ENCODE measurements at places on chromosomes 16 and 17.

DNA sequence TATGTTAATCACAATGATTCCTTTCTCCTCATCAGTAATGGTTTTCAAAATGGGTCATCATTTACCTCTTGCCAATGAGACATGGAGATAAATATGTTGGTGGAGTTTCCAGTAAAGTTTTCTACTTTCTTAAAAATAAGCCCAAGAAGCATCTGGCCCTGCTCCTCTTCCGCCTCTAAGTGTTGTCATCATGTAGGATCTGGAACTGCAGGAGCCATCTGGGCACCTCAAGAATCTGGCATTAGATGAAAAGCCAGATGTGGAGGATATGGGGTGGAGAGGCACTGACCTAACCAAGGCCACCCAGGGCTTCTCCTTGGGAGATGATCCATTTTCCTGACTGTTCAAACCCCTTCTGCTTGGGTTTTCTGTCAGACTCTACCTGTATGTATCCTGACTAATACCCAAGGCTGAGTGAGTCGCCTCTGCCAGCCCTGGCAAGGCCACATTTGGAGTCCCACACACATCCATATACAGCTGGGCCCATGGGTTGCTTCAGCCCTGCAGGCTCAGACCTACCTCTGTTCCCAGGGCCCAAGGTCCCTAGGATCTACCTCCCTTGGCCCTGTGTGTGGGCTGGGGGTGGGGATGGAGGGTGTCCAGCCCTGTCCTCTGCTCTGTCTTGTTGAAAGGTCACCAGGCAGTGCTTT lies 24.6 kb downstream of the CCDC182 start:
- H3K27ac ChIP-seq: no peak overlapping the region
- H3K4me3 ChIP-seq: no peak overlapping the region
- no peaks in the 10 kb centered on the region for H3K36me3 ChIP-seq
- peaks cover 77% of the 10 kb centered on the region for H3K27me3 ChIP-seq

DNA sequence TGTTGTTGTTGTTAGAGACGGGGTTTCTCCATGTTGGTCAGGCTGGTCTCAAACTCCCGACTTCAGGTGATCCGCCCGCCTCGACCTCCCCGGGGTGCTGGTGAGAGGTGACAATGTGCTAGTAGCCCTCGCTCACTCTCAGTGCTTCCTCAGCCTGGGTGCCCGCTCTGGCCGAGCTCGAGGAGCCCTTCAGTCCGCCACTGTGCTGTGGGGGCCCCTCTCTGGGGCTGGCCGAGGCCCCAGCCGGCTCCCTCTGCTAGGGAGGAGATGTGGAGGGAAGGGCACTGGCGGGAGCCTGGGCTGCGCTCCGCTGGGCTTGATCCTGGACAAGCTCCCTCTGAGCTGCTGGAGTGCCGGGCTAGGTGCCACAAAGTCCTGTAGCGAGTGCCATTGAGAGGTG lies 21.7 kb upstream of the RBL2 start:
- no peak overlapping the region for H3K27ac ChIP-seq
- H3K4me1 ChIP-seq: no peaks in the 10 kb centered on the region
- peaks cover 3% of the 10 kb centered on the region for H3K27me3 ChIP-seq
- DNase-seq: no peak

GRCh38 chr16:54648575-54648974 lies 282.1 kb upstream of the IRX5 start:
- peaks cover 4% of the 10 kb centered on the region for H3K27me3 ChIP-seq
- no peaks in the 10 kb centered on the region for H3K36me3 ChIP-seq
- H3K4me3 ChIP-seq: no peak overlapping the region
- no peak overlapping the region for H3K27ac ChIP-seq
- no peak for DNase-seq

DNA sequence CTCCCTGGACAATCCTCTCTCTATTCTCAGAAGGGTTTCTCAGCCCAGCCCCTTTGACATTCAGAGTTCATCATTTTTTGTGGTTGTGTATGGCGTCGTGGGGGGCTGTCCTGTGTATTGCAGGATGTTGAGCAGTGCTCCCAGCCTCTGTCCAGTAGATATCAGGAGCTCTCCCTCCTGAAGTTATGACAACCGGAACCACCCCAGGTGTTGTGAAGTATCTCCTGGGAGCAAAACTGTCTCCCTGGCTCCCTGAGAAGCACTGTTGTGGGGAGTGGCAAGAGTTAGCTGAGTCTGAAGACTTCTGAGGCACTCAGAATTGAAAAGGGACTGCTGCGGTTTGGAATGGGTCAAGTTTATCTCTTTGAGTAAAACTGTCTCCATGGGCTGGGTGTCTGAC lies 55.9 kb upstream of the MGAT5B start:
- peaks cover 15% of the 10 kb centered on the region for H3K27me3 ChIP-seq
- H3K4me1 ChIP-seq: no peaks in the 10 kb centered on the region
- H3K27ac ChIP-seq: no peak overlapping the region
- DNase-seq: no peak
- H3K36me3 ChIP-seq: no peaks in the 10 kb centered on the region

- DNase-seq: peak; percentile 37
- H3K27ac ChIP-seq: no peak overlapping the region
- H3K36me3 ChIP-seq: 0 out of 3 replicates have a peak, but pooled peaks cover 5% of the 10 kb centered on the region
- H3K4me3 ChIP-seq: no peak overlapping the region
- H3K4me1 ChIP-seq: no peaks in the 10 kb centered on the region
Observed at GRCh38 chr17:20944014-20944865, 98.6 kb downstream of the USP22 start.

GRCh38 chr17:1385861-1386260 lies 14.2 kb downstream of the YWHAE start:
- no peak for DNase-seq
- H3K4me1 ChIP-seq: peaks cover 56% of the 10 kb centered on the region
- no peaks in the 10 kb centered on the region for H3K36me3 ChIP-seq
- H3K27ac ChIP-seq: no peak overlapping the region
- H3K4me3 ChIP-seq: no peak overlapping the region

- no peak overlapping the region for H3K4me3 ChIP-seq
- H3K27me3 ChIP-seq: no peaks in the 10 kb centered on the region
Observed at GRCh38 chr17:12730931-12731521, 58.3 kb upstream of the ARHGAP44 start.

GRCh38 chr16:2751577-2752034 lies 832 bp upstream of the SRRM2 start:
- peak; percentile 83 for DNase-seq
- H3K4me1 ChIP-seq: peaks cover 37% of the 10 kb centered on the region
- H3K27ac ChIP-seq: peak overlapping the region; percentile 100
- H3K4me3 ChIP-seq: peak overlapping the region; percentile 83

GRCh38 chr16:50821586-50821985 lies 79.7 kb downstream of the CYLD start:
- H3K36me3 ChIP-seq: no peaks in the 10 kb centered on the region
- H3K4me1 ChIP-seq: no peaks in the 10 kb centered on the region
- no peak overlapping the region for H3K27ac ChIP-seq
- 0 out of 2 replicates have a peak, but pooled peaks cover 3% of the 10 kb centered on the region for H3K27me3 ChIP-seq
- H3K4me3 ChIP-seq: no peak overlapping the region

DNA sequence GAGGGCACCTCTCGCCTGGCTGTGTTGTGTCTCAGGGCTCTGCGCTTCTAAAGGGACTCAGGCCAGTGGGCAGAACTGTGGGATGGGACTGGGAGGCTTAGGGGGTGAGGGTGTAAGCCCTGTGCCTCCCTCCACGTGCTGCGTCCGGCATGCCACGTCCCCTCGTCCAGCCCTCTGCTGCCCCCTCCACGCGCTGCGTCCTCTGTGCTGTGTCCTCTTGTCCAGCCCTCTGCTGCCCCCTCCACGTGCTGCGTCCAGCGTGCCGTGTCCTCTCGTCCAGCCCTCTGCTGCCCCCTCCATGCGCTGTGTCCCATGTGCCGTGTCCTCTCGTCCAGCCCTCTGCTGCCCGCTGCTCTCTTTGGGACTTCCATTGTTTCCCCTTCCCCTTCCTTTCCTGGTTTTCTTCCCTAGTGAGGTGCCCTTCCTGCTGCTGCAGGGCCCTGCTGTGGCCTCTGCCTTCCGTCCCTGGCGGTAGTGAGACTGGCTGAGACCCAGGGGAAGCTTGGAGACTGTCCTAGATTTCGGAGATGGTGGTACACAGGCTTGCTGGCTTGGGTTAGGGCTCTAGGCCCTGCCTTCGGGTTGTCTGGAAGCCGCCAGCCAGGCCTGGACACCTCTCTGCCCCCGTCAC lies 6.4 kb upstream of the ZNF750 start:
- no peak for DNase-seq
- peaks cover 2% of the 10 kb centered on the region for H3K36me3 ChIP-seq
- peaks cover 14% of the 10 kb centered on the region for H3K4me1 ChIP-seq
- H3K27me3 ChIP-seq: no peaks in the 10 kb centered on the region

DNA sequence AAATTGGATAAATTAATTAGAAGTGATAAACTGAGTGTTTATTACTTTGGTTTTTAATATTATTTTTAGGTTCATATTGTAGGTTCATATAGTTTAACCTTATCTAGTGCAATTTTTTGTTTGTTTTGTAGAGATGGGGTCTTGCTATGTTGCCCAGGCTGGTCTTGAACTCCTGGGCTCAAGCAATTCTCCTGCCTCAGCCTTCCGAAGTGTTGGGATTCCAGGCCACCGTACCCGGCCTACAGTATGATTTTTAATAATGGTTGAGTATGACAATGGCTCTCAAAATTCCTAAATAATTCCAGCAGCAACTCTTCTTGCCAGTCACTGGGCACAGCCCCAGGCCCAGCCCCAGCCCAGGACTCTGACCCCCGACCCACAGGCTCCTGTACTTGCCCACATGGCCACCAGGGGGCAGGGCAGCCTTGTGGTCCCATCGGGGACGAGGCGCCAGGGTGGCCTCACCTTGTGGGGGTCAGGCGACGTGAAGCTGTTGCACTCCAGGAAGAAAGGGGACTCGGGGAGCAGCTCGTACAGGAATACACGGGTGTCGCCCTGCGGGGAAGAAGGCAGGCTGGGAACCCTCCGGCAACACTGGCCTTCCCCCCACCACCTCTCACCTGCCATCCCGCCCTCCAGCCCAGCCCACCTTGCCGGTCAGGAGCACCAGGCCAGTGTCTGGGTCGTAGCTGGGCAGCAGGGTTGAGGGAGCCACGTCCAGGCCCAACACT lies 7.9 kb upstream of the PAM16 start:
- peaks cover 17% of the 10 kb centered on the region for H3K4me1 ChIP-seq
- H3K36me3 ChIP-seq: no peaks in the 10 kb centered on the region
- no peaks in the 10 kb centered on the region for H3K27me3 ChIP-seq
- H3K27ac ChIP-seq: no peak overlapping the region
- DNase-seq: peak; percentile 53
- H3K4me3 ChIP-seq: no peak overlapping the region

DNA sequence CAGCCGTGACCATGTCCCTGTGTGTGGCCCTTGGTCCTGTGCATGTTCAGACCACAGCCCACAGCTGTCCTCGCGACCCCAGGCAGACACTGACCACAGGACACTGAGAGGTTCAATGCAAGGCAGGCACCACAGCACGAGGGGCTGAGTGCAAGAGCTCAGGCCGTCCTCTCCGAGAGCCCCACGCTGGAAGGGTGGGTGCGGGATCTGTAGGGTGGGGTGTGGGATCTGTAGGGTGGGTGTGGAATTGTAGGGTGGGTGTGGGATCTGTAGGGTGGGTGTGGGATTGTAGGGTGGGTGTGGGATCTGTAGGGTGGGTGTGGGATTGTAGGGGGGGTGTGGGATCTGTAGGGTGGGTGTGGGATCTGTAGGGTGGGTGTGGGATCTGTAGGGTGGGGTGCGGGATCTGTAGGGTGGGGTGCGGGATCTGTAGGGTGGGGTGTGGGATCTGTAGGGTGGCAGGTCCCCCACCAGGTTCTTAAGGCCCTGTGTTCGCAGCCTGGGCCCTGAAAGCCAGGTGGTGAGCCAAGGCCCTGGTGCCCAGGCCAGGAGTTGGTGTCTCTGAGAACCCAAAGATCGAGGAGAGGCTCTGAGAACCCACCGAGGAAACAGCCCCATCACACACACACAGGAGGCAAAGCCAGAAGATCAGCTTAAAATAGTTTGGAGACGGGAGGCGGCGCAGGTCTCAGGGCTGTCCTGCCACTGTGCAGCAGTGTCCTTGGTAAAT lies 48.2 kb downstream of the METRNL start:
- no peak overlapping the region for H3K4me3 ChIP-seq
- H3K27ac ChIP-seq: no peak overlapping the region
- H3K4me1 ChIP-seq: peaks cover 22% of the 10 kb centered on the region
- H3K27me3 ChIP-seq: peaks cover 14% of the 10 kb centered on the region

DNA sequence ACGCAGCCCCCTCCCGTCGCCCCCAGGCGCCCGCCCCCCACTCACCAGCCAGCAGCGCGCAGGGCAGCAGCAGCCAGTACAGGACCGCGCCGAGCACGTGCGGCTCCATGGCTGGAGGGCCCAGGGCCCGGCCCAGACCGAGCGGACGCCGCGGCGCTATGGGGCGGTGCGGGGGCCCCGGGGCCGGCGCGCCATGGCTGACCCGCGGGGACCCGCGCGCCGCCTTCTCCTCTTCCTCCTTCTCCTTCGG lies 239 bp downstream of the PIEZO1 start:
- H3K27ac ChIP-seq: peak overlapping the region; percentile 70
- peaks cover 76% of the 10 kb centered on the region for H3K4me1 ChIP-seq
- H3K27me3 ChIP-seq: no peaks in the 10 kb centered on the region
- H3K36me3 ChIP-seq: no peaks in the 10 kb centered on the region
- no peak for DNase-seq
- H3K4me3 ChIP-seq: peak overlapping the region; percentile 87

- H3K36me3 ChIP-seq: peaks cover 30% of the 10 kb centered on the region
- no peak for DNase-seq
- H3K27me3 ChIP-seq: no peaks in the 10 kb centered on the region
- peaks cover 35% of the 10 kb centered on the region for H3K4me1 ChIP-seq
- H3K4me3 ChIP-seq: peak overlapping the region; percentile 94
- H3K27ac ChIP-seq: peak overlapping the region; percentile 41
Observed at GRCh38 chr16:31107465-31107867, 720 bp upstream of the BCKDK start.

DNA sequence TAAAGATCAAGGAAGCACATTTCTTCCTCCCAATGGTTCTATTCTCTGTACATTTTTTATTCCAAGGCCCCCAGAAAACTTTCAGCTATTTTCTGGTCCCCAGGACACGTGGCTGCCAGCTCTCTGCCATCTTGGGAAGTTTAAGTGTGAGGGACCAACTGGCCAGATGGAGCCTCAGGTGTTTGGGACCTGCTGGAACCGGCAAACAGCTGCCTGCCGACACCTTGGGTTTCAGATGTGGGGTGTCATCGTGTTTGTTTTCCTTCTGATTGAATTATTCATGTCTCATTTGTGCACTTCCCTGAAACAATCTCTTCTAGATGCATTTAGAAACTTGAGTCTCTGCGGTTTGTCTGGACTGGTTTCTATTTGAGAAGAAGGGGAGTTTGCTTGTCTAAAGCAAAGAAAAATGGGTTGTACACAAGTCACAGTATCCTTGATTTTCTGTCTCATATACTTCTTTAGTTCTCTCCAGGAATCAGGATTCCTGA lies 386.5 kb downstream of the SLC39A11 start:
- DNase-seq: no peak
- H3K27ac ChIP-seq: no peak overlapping the region
- no peaks in the 10 kb centered on the region for H3K27me3 ChIP-seq
- H3K36me3 ChIP-seq: no peaks in the 10 kb centered on the region

DNA sequence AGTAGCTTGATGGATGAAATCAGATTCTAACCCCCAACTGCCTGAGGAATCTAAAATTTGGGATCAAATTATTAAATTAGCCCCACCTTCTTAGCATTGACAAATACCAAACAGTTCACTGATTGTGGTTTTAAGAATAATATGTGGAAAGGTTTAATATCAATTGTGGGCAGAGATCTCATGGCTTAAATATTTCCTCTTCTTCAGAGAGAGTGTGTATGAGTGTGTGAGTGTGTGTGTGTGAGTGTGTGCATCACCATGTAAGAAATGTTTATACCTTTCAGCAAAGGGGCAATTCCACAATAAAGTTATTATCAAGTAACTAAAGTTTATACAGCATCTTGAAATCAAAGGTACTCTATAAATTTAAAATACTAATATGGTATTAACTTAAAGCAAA lies 3.2 kb downstream of the SMURF2 start:
- no peak overlapping the region for H3K4me3 ChIP-seq
- H3K27me3 ChIP-seq: no peaks in the 10 kb centered on the region
- DNase-seq: no peak
- H3K27ac ChIP-seq: no peak overlapping the region

- H3K27ac ChIP-seq: no peak overlapping the region
- H3K36me3 ChIP-seq: no peaks in the 10 kb centered on the region
- no peaks in the 10 kb centered on the region for H3K4me1 ChIP-seq
Observed at GRCh38 chr16:56245197-56245596, 53.9 kb downstream of the GNAO1 start.

Data from HepG2 (cell line).